ENCODE measurements at places on chromosomes 7 and 10.

- DNase-seq = no peak
These were observed 50.1 kb upstream of the ADRB1 start for GRCh38 chr10:113993489-113993991.

DNA sequence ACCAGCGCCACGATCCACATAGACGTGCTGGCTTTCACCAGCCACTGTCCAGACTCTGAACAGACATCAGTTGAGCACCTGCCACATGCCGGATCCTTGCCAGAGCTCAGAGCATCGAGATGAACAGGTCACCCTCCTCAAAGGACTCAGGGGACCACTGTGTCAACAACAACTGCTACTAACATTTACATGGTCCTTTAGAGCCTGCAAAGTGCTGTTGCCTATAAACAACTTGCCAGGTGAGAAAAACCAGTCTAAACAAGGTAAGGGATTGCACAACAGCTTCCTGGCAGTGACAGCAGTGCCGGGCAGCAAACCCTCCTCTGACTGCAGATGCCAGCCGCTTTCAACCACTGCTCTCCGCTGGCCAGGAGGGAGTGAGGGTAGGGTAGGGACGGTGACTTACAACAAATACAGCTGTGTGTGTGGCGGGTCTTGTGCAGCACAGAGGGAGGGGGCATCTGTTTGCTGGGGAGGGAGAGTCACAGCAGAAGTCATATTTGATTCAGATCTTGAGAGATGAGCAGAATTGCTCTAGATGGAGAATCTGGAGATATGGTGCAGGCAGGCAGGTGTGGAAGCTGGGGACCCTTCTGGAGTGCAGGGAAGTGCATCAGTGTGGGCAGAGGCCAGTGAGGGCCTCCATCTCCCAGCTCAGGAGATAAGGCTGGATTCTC is 32.8 kb upstream of the RHEB start:
- peak; percentile 35 for DNase-seq

DNA sequence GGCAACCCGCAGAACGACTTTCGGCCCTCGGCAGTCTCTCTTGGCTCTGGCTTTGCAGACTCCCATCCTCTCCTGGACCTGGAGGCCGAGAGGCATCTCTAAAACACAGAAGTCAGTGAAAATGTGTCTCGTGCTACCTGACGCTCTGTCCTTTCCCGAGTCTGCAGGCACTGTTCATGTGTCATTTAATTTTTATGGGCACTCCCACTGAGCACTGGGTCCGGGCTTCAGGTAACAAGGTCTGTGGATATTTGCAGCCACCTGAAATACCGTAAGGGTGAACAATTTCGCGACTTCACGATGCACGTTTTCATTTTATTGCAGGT is 96.8 kb downstream of the GLRX3 start:
- DNase-seq = no peak

GRCh38 chr7:138753610-138754009 is 44.2 kb upstream of the TMEM213 start:
- no peak for DNase-seq

- no peak for DNase-seq
These were observed 200.1 kb downstream of the SLC25A13 start for GRCh38 chr7:96121752-96122151.

GRCh38 chr10:50431791-50432190 is 180.5 kb upstream of the ASAH2 start:
- DNase-seq = no peak

DNA sequence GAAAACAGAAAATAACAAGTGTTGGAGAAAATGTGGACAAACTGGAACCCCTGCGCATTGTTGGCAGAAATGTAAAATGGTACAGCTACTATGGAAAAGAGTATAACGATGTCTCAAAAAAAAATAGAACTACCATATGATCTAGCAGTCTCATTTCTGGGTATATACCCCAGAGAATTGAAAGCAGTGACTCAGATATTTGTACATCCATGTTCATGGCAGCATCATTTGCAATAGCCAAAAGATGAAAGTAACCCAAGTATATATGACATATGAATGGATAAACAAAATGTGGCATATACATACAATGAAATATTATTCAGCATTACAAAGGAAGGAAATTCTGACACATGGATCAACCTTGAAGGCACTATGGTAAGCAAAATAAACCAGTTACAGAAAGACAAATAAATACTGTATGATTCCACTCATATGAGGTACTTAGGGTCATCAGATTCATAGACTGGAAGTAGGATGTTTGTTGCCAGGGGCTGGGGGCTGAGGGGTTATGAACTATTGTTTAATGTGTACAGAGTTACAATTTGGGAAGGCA is 4.9 kb downstream of the NRCAM start:
- DNase-seq = no peak

GRCh38 chr10:75013522-75013921 is 97.9 kb upstream of the SAMD8 start:
- no peak for DNase-seq

- peak; percentile 77 for DNase-seq
These were observed 87.8 kb downstream of the HDAC9 start for GRCh38 chr7:18583305-18583704.

- DNase-seq = no peak
These were observed 8.4 kb downstream of the LRRC4 start for GRCh38 chr7:128022631-128023532.

All from H4 (cell line).